Spinal cord (tissue), 10 donors: ENCODE measurements at places on chromosomes 1 and 21. TPM values are rescaled to one million over a fixed set of nuclear protein-coding genes. Genes with fewer than 3 reads are reported as not detected.

Gene CYP2J2
- total RNA-seq: 5.0 TPM

Gene DDR2
- 44.8 TPM for total RNA-seq

Gene SYTL1
- total RNA-seq: 3.6 TPM

Gene SEMA6C
- total RNA-seq: 16.4 TPM

Gene ADAMTS5
- total RNA-seq: 20.1 TPM

Gene CLDN17
- not detected for total RNA-seq

Gene AIM2
- total RNA-seq: 2.8 TPM

Gene CLCA4
- 0.17 TPM for total RNA-seq
